ENCODE measurements at places on chromosomes 1 and 21.

- H3K27me3 ChIP-seq: no peaks in the 10 kb centered on the region
- H3K4me3 ChIP-seq: no peak overlapping the region
- H3K27ac ChIP-seq: no peak overlapping the region
- peaks cover 8% of the 10 kb centered on the region for H3K36me3 ChIP-seq
- H3K4me1 ChIP-seq: no peaks in the 10 kb centered on the region
Measured at GRCh38 chr21:45161038-45161945, 86.9 kb downstream of the ADARB1 start.

- no peaks in the 10 kb centered on the region for H3K36me3 ChIP-seq
- no peak for DNase-seq
- no peak overlapping the region for H3K27ac ChIP-seq
Measured at GRCh38 chr21:25912402-25912746, 177.6 kb downstream of the GABPA start.

- no peaks in the 10 kb centered on the region for H3K27me3 ChIP-seq
- H3K36me3 ChIP-seq: peaks cover 36% of the 10 kb centered on the region
- H3K4me3 ChIP-seq: no peak overlapping the region
- no peak for DNase-seq
- H3K27ac ChIP-seq: no peak overlapping the region
Measured at GRCh38 chr1:1879942-1880341, 10.9 kb downstream of the GNB1 start.

DNA sequence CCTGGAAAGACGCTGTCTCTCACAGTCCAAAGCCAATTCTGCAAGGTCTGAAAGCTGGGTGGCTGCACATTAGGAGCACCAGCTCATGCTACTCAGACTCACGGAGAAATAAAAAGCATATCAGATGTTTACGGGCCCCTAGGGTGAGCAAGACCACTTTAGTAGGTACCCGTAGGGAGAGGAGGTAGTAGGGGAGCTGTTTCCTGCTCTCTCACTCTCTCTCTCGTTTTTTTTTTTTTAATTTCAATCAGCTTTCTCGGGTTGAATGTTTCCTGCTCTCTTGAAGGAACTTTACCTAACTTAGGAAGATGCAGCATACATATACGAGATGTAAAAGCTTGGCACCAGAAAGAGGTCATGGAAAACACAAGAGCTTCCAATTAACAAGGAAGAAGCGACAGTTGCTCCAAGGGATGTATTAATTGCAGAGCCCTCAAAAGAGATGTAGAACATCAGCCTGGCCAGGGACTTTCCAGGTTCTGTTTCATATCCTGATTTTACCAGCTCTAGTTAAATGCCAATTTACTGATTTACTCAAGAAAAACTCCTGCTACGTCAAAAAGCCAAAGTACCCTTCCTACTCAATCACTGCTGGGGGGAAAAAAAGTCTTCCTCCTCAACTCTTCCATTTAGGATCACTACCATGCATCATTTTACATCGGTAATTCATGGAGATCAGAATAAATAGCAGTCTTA is 3.1 kb downstream of the LORICRIN start:
- H3K4me1 ChIP-seq: peaks cover 32% of the 10 kb centered on the region
- H3K27me3 ChIP-seq: peaks cover 50% of the 10 kb centered on the region
- no peaks in the 10 kb centered on the region for H3K36me3 ChIP-seq
- peak overlapping the region; percentile 44 for H3K4me3 ChIP-seq

DNA sequence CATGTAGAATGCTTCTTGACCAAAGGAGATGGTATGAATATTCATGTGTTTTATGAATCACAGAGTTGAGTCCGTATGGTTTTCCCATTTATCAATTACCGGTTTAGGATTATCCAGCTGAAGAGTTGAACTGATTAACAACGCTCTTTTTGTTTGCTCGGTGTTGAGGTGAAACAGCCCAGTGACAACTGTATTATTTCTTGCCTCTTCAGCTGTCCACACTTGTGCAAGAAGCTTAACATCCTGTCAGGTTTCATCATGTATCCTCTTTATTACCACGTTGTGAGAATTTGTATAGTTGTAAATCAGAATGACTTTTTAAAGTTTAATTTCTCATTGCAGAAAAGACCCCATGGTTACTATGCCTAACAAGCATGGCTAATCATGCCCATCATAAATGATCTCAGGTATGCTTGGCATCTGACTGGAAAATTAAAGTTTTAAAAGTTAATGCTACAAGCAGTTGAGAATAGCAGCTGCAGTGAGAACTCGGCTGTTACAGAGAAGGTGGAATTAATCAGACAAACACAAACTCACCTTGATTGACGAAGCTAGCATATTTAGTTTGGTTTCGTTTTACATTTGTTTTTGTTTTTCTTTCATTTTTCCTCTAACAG is 563.2 kb upstream of the ADGRL2 start:
- H3K4me1 ChIP-seq: no peaks in the 10 kb centered on the region
- no peak overlapping the region for H3K27ac ChIP-seq
- no peaks in the 10 kb centered on the region for H3K27me3 ChIP-seq
- no peak overlapping the region for H3K4me3 ChIP-seq

DNA sequence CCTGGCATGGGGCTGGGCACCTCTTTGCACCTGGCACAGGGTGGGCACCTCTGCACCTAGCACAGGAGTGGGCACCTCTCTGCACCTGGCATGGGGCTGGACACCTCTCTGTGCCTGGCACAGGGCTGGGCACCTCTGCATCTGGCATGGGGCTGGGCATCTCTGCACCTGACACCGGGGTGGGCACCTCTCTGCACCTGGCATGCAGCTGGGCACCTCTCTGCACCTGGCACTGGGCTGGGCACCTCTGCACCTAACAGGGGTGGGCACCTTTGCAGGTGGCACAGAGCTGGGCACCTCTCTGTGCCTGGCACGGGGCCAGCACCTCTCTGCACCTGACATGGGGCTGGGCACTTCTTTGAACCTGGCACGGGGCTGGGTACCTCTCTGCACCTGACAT is 29.4 kb upstream of the CCDC27 start:
- no peak for DNase-seq
- H3K4me1 ChIP-seq: peaks cover 10% of the 10 kb centered on the region
- no peak overlapping the region for H3K27ac ChIP-seq
- no peak overlapping the region for H3K4me3 ChIP-seq
- H3K36me3 ChIP-seq: no peaks in the 10 kb centered on the region
- H3K27me3 ChIP-seq: peaks cover 2% of the 10 kb centered on the region

- no peak overlapping the region for H3K27ac ChIP-seq
- H3K27me3 ChIP-seq: no peaks in the 10 kb centered on the region
- no peak overlapping the region for H3K4me3 ChIP-seq
- peaks cover 3% of the 10 kb centered on the region for H3K4me1 ChIP-seq
- no peak for DNase-seq
Measured at GRCh38 chr1:10267319-10267718, 56.9 kb downstream of the KIF1B start.

DNA sequence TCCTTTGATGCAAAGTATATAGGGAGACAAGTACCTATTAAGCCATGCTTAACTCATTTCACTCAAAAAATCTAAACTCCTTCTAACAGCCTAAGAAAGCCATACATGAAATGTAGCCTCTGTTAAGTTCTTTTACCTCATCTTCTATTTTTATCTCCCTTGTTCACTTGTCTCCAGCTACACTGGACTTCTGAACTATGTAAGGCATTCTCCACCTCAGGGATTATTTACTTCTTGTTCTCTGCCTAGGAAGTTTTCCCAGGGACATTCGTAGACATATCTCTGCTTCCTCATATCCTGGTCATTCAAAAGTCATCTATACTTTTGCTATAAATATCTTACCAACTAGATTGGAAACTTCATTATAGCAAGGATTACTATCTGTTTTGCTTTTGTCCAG is 96.9 kb downstream of the COP1 start:
- H3K27me3 ChIP-seq: no peaks in the 10 kb centered on the region
- H3K4me3 ChIP-seq: no peak overlapping the region
- H3K27ac ChIP-seq: no peak overlapping the region

DNA sequence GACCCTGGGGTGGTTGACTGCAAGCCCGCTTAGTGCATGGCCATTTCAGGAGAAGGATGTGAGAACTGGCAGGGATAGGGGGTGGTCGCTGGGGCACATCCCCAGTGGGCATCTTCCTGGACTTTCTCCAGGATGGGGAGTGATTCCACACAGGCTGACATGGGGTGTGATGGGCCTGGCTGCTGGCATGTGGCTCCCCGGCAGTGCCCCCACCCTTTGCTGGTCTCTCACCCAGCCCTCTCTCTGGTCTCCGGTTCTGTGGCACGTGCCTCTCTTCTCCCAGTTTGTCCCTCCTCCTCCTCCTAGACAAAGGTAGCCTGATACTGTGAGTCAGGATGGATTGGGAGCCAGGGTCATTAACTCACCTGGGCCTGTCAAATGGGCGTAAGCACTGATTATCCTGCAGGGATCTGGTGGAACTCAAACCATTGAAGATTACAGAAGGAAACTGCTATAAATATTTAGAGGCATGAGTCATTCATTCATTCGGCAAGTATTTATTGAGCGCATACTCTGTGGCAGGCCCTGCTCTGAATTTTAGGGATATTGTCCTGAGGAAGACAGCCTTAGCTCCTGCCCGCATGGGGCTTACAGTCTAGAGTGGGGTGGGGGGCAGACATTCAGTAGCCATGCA is 23.6 kb upstream of the EPS8L3 start:
- no peak for DNase-seq
- H3K4me3 ChIP-seq: no peak overlapping the region
- no peak overlapping the region for H3K27ac ChIP-seq

DNA sequence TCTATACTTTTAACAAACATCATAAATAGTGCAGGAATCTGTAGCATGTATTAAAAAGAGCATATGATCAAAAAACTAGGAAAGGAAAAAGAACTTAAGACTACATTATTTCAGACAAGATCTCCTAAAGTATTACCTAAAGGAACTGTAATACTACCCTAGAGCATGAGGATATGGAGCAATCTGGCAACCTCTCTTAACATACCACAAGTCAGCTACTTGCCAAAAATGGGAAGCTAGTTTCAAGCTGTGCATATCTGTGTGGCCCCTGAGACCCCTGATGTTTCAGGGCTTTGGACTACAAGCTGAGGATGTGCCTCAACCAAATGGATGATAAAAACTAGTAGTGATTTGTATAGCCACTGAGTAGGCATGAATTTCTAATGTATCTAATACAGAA is 525.6 kb downstream of the PTBP2 start:
- no peak overlapping the region for H3K27ac ChIP-seq
- H3K36me3 ChIP-seq: peaks cover 7% of the 10 kb centered on the region
- H3K4me1 ChIP-seq: no peaks in the 10 kb centered on the region
- no peaks in the 10 kb centered on the region for H3K27me3 ChIP-seq

DNA sequence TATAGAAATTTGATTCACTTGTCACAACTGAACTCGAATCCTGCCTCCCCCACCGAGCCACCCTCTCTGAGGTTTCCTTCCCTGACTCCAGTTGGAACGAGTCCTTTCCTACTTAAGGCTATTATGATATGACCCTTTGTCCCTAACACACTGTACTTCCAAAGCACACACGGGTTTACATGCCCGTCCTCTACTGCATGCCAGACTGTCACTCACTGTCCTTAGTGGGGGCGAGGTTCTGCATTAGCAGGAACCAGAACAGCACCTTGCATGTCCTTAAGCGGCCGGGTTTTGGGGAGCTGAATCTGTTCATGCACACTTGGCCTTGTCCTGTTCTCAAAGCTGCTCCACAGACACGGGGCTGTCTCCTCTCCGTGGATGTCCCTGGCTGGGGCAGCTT is 164.6 kb upstream of the KCNJ6 start:
- DNase-seq: no peak
- no peak overlapping the region for H3K27ac ChIP-seq

DNA sequence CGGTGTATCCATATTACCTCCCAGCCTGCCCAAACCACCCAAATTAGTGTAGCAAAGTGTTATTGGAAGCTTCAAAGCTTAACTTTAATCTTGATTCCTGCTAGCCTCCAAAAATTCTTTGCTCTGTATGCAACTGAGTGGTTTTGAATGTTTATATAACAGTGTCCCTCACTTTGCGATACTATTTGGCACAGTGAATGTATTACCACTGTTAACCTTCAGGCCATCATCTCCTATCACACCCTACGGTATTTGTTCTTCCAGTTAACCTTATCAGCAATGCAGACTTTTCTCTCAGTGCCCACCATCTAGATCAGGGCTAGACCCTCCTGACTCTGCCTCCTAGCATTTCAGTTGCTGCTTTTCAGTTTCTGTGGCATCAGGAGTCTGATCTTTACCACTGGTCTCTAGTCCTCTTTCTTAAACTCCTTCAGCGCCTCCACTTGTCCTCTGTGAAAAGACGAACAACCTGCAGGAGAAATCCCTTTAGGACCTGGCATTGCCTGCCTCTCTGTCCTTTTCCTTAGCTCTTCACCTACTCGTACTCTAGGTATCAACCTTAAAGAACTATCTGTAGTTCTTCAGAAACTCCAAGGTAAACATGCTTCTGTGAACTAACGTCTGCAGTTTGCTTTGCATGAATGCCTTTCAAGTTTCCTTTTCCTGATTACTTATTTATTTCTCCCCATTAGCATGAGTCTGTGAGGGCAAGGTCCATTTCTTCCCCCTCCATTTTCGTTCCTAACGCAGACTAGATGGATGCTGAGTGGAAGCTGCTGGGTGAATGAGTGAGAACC is 71.7 kb downstream of the SNX7 start:
- no peak overlapping the region for H3K4me3 ChIP-seq
- no peak for DNase-seq

DNA sequence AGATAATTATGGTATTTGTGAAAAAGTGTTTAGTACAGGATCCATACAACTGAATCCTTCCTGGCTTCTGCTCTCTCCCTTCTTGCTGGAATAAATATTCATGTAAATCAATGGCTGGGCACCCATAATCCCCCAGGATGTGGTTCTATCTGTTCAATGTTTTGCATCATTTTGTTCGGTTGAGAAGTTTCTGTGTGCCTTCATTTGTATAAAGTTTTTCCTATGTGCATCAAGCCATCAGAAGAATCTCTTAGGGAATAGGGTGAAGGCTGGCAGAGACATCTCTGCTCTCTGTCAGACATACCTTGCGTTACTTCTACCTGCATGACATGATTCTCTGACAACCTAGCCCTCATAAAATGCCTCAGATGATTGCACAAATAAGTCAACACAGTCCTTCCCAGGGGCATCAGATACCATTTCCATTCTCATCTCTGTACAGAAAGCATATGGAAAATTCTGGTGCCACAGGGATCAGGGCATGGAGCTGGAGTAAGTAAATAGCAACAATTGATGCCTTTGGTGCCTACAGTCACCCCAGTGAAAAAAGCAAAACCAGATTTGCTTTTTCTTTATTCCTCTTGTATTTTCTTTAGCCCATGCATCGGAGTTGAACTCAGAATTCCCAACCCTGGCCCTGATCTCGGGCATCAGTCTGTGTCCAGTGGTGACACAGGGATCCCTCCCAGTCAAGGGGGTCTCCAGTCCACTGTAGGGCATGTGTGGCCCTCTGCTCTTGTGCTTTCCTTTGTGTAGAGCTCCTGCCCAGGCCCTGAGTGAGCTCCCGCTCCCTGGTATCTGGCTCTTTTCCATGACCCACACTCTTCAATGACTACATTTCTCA is 39.7 kb upstream of the ATP1A1 start:
- H3K4me3 ChIP-seq: no peak overlapping the region
- H3K4me1 ChIP-seq: peaks cover 37% of the 10 kb centered on the region
- H3K27ac ChIP-seq: no peak overlapping the region
- DNase-seq: no peak
- no peaks in the 10 kb centered on the region for H3K27me3 ChIP-seq
